ENCODE measurements at places on chromosomes 12 and 14.

DNA sequence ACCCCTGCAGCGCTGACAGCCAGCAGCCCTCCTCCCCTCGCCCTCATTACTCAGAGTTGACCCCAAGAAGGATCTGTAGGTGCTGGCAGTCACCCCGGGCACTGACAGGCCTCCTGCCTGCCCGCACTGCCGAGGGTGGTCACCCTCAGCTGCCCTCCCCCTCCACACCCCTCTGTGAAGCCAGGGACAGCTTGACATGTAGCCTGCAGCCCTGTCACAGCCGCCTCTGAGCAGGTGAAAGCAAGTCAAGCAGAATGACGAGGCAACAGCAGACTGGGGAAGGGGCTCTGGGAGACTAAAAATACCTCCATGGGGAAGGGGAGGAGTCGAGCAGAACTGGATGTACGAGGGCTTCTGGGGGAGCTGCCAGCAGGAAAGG lies 178.1 kb downstream of the DPF3 start:
- no peak for DNase-seq

DNA sequence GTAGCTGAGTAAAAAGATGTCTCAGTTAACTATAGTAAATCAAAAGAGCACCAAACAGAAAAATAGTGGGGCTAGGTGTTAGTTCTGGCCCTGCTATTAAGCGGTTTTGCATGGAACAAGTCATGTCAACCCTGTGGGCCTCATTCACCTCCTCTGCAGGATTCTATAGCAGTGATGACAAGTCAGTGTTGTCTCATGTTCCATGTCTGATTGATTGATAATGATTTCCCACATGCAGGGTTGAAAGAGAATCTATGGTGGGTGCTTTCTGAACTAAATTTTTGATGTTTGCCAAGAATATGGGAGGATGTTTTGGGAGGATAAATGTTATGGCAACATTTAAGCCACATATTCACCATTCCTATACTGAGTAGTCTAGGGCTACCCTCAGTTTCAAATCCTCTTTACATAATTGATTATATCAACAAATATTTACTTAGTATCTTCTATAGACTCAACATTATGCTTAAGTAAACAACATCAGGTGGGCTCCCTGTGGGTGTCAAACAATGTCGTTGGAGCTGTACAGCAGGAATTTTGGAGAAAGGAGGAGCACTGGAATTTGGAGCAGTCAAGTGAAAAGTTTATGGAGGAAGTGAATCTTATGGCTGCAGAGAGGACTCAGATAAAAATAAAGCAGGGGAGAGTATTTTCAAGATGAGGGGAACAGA lies 48.6 kb downstream of the IRAK3 start:
- DNase-seq: no peak

- DNase-seq: no peak
These were observed 337.5 kb downstream of the GLT1D1 start for GRCh38 chr12:129190827-129191226.

GRCh38 chr12:132176385-132176919 lies 32.2 kb downstream of the NOC4L start:
- no peak for DNase-seq

- no peak for DNase-seq
These were observed 2.2 kb downstream of the ORAI1 start for GRCh38 chr12:121628536-121628935.

DNA sequence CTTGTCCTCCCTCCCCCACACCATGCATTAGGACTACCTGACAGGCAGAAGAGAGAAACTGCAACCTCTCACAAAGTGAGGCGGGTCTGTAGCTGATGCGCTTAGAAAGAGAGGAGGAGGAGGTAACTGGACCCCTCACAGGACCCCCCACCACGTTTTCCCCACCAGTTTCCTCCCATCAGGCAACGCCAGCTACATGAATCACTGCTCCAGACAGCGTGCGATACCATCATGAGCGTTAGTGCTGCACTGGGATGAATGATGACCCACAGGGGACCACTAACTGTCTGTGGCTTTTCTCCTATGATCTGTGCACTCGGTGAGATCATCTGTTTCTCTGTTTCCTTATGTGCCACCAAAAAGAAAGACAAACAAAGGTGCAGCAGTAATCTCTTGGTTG lies 77.7 kb downstream of the KCNK10 start:
- no peak for DNase-seq

DNA sequence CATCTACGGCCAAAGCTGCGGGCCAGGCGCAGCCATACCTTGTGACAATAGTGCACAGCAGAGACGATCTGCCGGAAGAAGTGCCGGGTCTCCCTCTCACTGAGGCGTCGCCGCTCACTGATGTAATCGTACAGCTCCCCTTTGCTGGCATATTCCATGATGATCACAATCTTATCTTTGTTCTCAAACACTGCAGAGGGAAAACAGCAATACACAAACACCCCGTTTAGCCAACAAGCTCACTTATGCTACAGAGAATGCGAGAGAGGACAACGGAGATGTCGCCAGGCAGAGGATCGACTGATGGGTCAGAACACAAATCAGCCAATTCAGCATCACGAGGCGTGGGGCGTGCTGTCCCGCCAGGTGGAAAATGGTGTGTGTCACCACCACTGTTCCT lies 52.1 kb downstream of the NUAK1 start:
- DNase-seq: no peak

- peak; percentile 20 for DNase-seq
These were observed 151.5 kb downstream of the ATXN7L3B start for GRCh38 chr12:74689071-74689655.

GRCh38 chr14:73610687-73611086 lies 1.6 kb upstream of the ACOT6 start:
- DNase-seq: no peak

All from thymus (tissue), 14 donors.